Stimulated activated CD8-positive, alpha-beta memory T cell treated with anti-CD3 and anti-CD28 coated beads, Interleukin-2, amount 100 ng/mL, for 1 hour (primary cell): ENCODE measurements at places on chromosomes 7 and 10.

DNA sequence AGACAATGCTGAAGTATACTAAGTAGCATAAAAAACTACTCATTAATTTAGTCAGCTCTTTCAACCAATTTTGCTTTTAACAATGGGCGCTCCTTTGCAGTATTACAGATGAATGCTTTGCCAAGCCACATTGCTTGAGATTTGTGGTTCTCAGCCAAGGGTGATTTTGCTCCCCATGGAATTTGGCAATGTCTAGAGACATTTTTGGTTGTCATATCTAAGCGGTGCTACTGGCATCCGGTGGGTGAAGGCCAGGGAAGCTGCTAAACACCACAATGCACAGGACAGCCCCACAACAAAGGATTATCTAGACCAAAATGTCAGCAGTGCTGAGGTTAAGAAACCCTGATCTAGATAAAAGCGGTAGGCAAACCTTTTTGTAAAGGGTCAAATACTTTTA lies 112.0 kb downstream of the UBE2H start:
- no peak for DNase-seq

- DNase-seq, result no peak
Measured at GRCh38 chr10:91389636-91390512, 20.3 kb upstream of the HECTD2 start.

- DNase-seq, result no peak
Measured at GRCh38 chr10:86313621-86314041, 53.0 kb downstream of the GRID1 start.

- DNase-seq, result no peak
Measured at GRCh38 chr10:23404461-23404980, 34.4 kb upstream of the OTUD1 start.
